Motor neuron (in vitro differentiated cells): ENCODE measurements at places on chromosomes 5 and 9. TPM values are rescaled to one million over a fixed set of nuclear protein-coding genes. Genes with fewer than 3 reads are reported as not detected.

Gene CCIN
- total RNA-seq: 0.08 and 0.18 TPM in 2 replicates

Gene NMUR2
- not detected in 2 replicates for total RNA-seq

DNA sequence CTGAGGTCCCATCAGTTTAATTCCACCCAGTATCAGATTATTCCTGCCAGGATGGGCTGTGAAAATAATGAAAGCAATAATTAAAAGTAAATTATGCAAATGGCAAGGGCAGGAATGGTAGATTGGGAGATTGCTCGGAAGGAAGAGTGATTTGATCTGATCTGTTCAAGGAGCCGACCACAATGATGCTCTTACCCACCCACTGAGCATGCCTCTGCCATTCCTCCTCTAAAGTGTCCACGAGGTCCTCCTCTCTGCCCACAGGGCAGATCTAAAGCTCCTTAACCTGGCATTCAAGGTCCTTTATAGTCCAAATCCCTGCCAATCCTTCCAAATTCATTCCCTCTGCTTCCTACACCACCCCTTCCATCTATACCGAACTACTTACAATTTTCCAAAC, 147.8 kb downstream of the TTLL11 start:
- ATAC-seq: no peak

Gene PPP3R2
- 0.38 and 0.73 TPM in 2 replicates for total RNA-seq

GRCh38 chr5:112411903-112412302, 7.2 kb downstream of the EPB41L4A start:
- ATAC-seq: no peak

DNA sequence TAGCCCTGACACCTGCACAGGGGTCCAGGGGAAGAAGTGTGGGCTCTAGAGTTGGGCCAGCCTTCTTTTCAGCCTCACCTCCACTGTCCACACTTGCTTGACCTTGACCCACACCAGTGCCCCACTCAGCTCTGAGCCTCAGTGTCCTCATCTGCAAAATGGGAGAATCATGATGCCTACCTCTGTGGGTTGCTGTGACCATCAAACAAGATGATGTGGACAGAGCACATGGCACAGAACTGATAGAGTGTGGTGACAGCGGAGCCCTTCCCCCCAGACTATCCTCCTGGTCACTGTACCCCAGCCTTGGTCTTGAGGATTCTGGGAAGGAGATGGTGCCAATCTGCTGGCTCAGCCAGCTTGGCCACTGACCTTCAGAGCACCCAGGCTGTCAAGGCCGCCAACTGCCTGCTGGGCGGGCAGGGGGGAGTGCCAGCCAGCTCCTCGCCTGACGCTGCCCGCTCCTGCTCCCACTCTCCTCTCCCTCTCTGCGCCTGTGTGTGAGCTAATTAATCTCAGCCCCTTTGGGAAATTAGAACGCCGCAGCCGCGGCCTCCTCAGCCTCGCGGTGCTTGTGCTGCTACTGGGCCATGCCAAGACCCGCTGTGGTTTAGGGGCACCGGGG, 16.7 kb downstream of the CXXC5 start:
- no peak for ATAC-seq

GRCh38 chr5:135094339-135095051, 60.5 kb upstream of the PITX1 start:
- no peak for ATAC-seq

- ATAC-seq: no peak
Measured at GRCh38 chr9:124013309-124014210, 2.0 kb downstream of the LHX2 start.

Gene FGFR4
- 2.3 and 5.1 TPM in 2 replicates for total RNA-seq

DNA sequence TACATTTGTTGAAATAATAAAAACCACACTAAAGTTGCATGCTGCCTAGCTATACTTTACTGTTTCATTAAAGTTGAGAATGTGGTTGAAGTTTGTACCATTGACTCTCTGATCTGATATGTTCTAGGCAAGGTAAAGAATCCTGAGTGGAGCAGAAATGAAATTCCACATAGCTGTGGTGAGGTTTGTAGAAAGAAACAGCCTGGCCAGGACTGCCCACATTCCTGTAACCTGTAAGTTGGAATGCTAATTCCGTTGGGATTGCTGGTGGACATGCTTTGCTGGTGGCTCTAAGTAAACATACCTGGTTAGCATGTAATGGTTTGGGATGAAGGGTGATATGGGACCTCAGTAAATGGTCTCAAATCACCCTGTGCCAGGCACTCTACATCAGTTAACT, 16.8 kb downstream of the NFX1 start:
- ATAC-seq: no peak

DNA sequence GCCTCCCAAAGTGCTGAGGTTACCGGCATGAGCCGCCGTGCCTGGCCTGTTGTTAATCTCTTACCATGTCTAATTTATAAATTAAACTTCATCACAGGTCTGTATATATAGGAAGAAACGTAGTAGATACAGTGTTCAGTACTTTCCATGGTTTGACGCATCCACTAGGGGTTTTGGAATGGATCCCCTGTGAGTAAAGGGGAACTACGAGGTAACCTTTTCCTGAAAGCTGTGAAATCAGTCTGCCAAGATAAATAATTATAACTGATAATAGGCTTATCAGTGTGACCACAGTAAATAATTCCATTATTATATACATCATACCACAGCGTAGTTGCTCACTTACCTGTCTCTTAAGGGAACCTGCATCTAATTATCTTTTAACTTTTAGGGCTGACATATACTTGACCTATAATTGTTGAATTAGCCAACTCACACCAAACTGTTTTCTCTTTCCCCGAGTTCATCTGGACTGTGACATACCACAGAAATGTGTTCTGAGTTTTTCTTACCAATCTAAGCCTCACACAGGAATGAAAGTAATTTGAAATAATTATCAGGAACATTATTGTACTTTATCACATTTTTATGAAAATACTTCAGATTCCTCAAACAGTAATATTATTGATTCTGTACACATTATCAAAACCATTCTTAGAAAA, 42.9 kb downstream of the DAPK1 start:
- no peak for ATAC-seq

Gene LCN15
- 0.21 and 0.27 TPM in 2 replicates for total RNA-seq

GRCh38 chr5:39301406-39301805, 62.9 kb downstream of the C9 start:
- no peak for ATAC-seq

GRCh38 chr5:101716941-101717340, 579.1 kb downstream of the SLCO4C1 start:
- no peak for ATAC-seq

GRCh38 chr5:54109626-54110330, 200.6 kb downstream of the ARL15 start:
- ATAC-seq: no peak
